ENCODE measurements at places on chromosomes 3 and 15.

DNA sequence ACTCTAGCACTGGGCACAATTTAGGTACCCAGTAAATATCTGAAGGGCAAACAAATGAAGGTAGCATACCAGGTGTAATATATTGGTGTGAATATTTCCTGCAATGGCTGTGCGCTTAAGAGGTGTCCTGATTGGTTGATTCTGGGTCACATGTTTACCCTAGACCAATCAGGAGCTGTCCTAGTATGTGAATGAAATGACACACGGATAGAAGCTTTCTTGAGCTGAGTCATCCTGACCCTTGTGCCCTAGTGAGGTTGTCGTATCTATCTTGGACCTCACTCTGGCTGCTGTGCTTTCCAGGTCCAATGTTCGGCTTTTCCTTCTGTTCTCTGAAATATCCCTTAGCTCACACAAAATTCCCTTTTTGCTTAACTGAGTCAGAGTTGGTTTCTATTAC lies 58.1 kb upstream of the FOXP1 start:
- DNase-seq: no peak

GRCh38 chr3:110804856-110805255 lies 266.8 kb upstream of the NECTIN3 start:
- DNase-seq: no peak

DNA sequence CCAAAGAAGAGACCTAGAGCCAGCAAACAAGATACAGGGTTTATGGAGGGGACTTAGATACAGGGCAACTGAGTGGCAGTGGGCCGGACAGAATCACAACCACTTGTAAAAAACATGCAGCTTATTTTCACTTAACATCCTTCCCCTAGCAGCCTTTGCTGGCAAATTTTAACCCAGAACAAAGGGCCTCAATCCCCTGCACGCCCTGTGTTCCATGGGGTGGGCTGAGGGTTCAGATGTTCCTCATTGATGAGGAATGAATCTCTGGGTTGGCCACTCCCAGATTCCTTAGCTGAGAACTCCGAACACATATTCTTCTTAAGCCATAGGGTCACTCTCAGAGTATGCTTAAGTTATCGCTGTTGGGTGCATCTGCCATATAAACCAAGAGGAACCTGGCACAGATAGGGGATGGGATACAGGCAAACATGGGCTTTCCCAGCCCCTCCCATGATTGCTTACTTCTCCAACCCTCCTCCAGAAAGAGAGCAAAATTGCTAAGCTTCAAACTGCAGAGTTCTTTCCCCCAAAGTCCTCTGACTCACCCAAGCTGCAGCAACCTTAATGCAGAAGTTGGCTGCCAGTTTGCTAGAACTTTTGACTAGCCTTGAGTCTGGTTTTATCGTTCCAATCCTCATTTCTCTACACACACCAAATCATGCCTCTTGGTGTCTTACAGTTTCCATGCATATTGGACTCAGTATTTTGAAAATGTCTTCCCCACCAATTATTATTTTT lies 146.9 kb downstream of the CD47 start:
- DNase-seq: no peak

GRCh38 chr15:79007066-79007465 lies 62.2 kb upstream of the CTSH start:
- DNase-seq: no peak

- DNase-seq: no peak
Observed at GRCh38 chr3:17234382-17234781, 349.6 kb downstream of the PLCL2 start.

All from GM06990 (cell line).